ENCODE measurements at places on chromosomes 7 and 10.
A peak's percentile ranks its signal among the peaks of the same experiment; 100 is the strongest.

DNA sequence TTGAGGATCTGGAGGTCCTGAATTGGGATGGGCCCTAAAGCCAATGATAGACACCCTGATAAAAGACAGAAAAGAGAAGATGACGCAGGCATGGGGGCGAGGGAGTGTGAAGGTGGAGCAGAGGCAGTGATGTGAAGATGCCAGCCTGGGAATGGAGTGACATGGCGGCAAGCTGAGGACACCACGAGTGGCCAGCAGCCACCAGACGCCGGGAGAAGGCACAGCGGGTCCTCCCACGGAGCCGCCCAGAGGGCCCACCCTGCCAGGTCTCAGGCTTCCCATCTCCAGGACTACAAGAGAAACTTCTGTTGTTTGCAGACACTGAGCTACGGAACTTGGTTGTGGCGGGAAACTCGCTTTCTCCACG is 44.9 kb downstream of the DPYSL4 start:
- no peak overlapping the region for H3K4me3 ChIP-seq
- DNase-seq: no peak
- peaks cover 3% of the 10 kb centered on the region for H3K4me1 ChIP-seq
- H3K27me3 ChIP-seq: no peaks in the 10 kb centered on the region
- no peaks in the 10 kb centered on the region for H3K36me3 ChIP-seq

DNA sequence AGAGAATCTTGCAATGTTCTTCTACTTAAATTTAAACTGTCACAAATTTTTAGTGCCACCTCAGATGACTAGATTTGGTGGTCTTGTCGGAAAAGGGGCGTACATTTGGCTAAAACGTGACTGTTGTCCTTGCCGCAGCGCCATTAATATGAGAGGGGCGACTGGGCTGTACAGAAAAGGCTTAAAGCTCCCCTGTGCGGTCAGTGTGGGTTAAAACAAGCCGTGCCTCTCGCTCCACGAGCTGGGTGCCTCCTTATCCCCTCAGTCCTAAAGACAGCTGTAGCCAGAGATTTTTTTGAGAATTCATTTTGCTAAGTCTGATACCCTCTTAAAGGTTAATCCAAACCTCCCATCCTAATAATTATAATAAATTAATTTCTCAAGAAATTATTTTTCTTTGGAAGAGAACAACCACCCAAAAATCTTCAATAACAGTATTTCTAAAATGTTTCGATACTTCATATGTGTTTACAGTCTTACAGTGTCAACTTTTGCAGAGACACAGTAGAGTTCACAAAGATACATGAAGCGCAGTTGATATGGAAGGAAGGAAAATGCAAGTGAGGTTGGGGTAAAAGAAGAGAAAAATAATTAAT is 68.6 kb downstream of the C7orf25 start:
- H3K27ac ChIP-seq: no peak overlapping the region
- no peaks in the 10 kb centered on the region for H3K27me3 ChIP-seq
- H3K4me3 ChIP-seq: no peak overlapping the region
- DNase-seq: no peak
- H3K36me3 ChIP-seq: no peaks in the 10 kb centered on the region
- no peaks in the 10 kb centered on the region for H3K4me1 ChIP-seq

DNA sequence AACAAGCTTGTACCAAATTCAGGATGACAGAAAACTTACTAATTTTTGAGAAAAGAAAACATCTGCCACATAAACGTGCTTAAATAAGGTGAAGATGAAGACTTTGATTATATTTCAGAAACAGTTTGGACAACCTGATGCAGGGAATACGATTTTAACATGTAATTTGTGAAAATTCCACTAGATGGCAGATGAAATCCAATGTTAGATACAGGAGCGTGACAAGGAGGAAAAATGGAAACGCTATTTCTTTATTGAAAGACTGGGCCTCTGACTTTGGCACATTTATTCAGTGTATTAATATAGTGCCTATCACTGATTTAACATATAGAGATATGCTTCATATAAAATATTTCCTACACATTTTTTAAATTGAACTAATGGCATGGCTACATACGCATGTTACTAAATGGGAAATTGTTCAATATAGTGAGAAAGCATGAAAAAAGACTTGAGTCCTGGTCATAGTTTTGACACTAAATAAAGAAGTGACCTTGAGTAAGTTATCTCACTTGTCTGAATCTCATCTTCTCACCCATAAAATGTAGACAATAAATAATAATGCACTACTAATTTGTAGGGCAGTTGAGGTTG is 60.7 kb downstream of the CD36 start:
- no peak for DNase-seq
- no peaks in the 10 kb centered on the region for H3K4me1 ChIP-seq
- H3K36me3 ChIP-seq: no peaks in the 10 kb centered on the region
- no peak overlapping the region for H3K4me3 ChIP-seq

DNA sequence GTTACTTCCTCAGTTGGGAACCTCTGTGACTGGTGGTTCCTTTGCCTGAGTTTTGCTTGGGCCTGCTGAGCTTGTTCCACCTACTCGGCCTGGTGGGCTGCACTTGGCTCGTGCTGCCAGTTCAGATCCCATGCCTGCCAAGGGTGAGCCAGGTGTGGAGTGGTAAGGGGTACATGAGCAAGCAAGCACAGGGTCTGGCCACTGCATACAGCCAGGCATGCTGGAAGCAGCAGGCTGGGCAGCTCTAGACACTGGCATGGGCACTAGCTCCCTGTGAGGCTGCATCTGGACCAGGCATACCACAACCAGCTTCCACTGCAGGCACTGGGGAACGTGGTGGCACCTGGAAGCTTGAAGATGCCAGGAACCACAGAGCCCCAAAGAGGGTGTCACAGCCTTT is 624.0 kb downstream of the LRMDA start:
- H3K27me3 ChIP-seq: no peaks in the 10 kb centered on the region
- H3K36me3 ChIP-seq: no peaks in the 10 kb centered on the region
- no peak overlapping the region for H3K4me3 ChIP-seq
- no peak for DNase-seq
- no peak overlapping the region for H3K27ac ChIP-seq

DNA sequence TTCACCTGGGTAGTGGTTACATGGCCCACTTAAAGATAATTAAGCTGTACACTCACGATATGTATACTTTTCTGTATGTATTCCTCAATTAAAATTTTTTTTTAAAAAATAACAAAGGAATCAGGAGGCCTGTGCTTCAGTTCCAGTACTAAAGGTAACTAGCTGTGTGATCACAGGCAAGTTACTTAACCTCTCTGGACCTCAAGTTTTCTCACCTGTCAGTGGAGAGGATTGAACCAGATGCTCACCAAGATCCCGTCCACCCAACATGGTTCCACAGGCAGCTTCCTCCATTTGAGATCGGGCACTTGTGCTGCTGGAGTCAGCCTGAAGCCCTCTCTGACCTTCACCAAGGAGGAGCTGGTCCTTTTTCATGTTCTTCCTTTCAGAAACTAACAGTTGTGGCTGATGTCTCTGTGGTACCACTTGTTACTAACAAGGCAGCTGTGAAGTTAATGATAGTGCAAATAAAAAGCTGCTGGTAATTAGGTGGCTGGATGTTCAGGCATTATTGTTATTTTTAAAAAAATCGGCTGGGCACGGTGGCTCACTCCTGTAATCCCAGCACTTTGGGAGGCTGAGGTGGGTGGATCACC is 29.4 kb upstream of the SMNDC1 start:
- H3K27ac ChIP-seq: no peak overlapping the region
- H3K36me3 ChIP-seq: no peaks in the 10 kb centered on the region
- no peaks in the 10 kb centered on the region for H3K27me3 ChIP-seq
- no peak for DNase-seq
- H3K4me1 ChIP-seq: peaks cover 16% of the 10 kb centered on the region
- H3K4me3 ChIP-seq: no peak overlapping the region

DNA sequence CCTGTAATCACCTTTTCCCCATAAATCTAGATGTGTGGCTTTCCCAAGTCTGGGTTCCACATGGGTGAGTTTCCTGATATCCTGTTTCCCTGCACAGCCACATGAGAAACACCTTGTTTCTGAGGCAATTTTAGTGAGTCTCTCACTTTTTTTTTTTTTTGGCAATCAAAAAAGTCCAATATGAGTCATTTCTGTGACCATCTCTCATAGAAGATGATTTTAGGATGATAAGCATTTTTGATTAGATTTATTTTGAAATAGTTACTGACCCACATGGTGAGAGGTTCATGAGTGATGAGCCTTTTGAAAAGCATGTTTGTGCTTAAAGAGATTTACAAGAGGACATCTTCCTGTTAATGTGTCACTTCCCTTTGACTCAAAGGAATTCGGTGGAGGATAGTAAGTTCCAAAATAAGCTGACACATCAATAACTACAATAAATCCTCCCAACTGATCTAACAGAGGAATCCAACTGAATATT is 464.0 kb downstream of the INHBA start:
- H3K36me3 ChIP-seq: no peaks in the 10 kb centered on the region
- no peak overlapping the region for H3K4me3 ChIP-seq
- DNase-seq: no peak

GRCh38 chr10:122557516-122557915 is 3.0 kb upstream of the DMBT1 start:
- H3K4me1 ChIP-seq: peaks cover 16% of the 10 kb centered on the region
- no peak overlapping the region for H3K4me3 ChIP-seq
- H3K27ac ChIP-seq: no peak overlapping the region
- no peaks in the 10 kb centered on the region for H3K36me3 ChIP-seq

DNA sequence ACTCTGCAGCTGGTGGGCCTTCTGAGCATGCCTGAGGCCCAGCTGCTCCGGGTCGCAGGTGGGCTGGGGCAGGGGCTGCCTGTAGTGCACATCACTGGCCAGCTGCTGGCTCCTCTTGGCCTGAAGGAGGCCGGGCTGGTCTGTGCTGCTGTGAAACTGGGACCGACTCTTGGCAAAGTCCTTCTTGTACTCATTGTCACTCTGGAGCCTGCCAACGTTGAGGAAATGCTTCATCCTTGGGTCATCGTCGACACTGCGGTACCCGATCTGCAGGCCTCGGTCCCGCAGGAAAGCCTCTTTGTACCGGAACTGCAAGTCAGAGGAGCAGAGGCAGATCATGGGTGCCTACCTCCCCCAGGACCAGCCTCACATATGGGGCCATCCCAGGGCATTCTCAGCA is 37.7 kb downstream of the HABP2 start:
- H3K27ac ChIP-seq: no peak overlapping the region
- no peak for DNase-seq
- H3K36me3 ChIP-seq: no peaks in the 10 kb centered on the region
- no peak overlapping the region for H3K4me3 ChIP-seq

- no peak for DNase-seq
- H3K4me3 ChIP-seq: no peak overlapping the region
- H3K27me3 ChIP-seq: no peaks in the 10 kb centered on the region
Observed at GRCh38 chr7:102814025-102814471, 65.2 kb downstream of the FAM185A start.

- H3K27ac ChIP-seq: no peak overlapping the region
- DNase-seq: peak; percentile 31
- H3K4me3 ChIP-seq: no peak overlapping the region
- H3K4me1 ChIP-seq: peaks cover 23% of the 10 kb centered on the region
- no peaks in the 10 kb centered on the region for H3K27me3 ChIP-seq
Observed at GRCh38 chr7:47374538-47374937, 207.4 kb downstream of the TNS3 start.

DNA sequence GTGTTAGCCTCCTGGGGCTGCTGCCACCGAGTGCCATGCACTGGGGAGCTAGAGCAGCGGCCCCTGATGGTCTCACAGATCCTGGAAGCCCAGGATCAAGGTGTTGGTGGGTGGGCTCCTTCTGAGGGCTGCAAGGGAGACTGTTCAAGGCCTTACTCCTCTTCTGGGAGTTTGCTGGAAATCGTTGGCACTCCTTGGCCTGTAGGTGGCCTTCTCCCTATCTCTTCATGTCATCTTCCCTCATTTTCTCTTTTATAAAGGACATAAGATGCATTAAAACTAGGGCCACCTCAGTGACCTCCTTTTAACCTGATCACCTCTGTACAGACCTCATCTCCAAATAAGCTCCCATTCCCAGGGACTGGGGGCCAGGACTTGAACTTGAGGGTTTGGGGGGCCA is 27.0 kb upstream of the ZNF862 start:
- H3K4me3 ChIP-seq: no peak overlapping the region
- DNase-seq: no peak
- H3K27me3 ChIP-seq: peaks cover 4% of the 10 kb centered on the region
- no peak overlapping the region for H3K27ac ChIP-seq
- H3K36me3 ChIP-seq: no peaks in the 10 kb centered on the region
- H3K4me1 ChIP-seq: no peaks in the 10 kb centered on the region

DNA sequence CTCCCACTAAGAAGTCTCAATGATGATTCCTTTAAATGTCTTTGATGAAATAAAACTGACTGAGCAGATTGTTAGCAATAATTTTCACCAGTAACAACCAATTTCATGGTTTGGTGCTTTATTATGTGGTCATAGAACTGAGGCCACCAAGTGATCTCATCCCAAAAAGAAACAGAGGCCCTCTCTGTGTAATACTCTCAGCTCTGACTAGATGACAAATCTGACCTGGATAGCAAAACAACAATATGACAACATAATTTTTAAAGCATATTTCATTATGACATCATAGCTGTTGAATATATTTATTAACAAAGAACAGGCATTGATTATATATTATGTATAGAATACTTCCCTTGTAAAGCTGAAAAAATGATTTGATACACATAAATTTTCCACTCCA is 5.9 kb downstream of the SEMA3E start:
- no peak for DNase-seq
- H3K27me3 ChIP-seq: no peaks in the 10 kb centered on the region
- no peak overlapping the region for H3K27ac ChIP-seq
- no peaks in the 10 kb centered on the region for H3K4me1 ChIP-seq
- H3K4me3 ChIP-seq: no peak overlapping the region

DNA sequence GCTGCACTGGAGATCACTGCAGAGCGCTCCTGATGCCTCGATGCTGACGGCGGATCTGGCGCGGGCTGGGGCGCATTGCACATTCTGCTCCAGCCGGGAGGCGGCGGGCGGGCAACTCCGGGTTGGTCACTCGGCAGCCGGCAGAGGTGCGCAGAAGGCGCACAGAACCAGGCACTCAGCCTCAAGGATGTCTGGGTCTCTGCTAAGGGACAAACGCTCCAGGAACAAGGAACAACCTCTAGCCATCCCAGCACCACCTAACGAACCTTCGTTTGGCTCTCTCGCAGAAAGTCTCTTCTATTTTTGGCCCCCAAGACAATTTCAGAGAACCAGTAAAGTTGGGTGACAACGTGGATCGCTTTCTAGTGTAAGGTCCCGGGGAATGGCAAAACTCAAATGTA is 254.6 kb downstream of the OTUD1 start:
- H3K36me3 ChIP-seq: no peaks in the 10 kb centered on the region
- peaks cover 30% of the 10 kb centered on the region for H3K4me1 ChIP-seq
- H3K4me3 ChIP-seq: peak overlapping the region; percentile 43
- DNase-seq: no peak

- H3K27me3 ChIP-seq: no peaks in the 10 kb centered on the region
- no peaks in the 10 kb centered on the region for H3K36me3 ChIP-seq
- H3K4me1 ChIP-seq: no peaks in the 10 kb centered on the region
- H3K4me3 ChIP-seq: no peak overlapping the region
- no peak for DNase-seq
Observed at GRCh38 chr10:60414877-60415585, 25.4 kb upstream of the ANK3 start.
